Brain pericyte (primary cell): ENCODE measurements at places on chromosomes 5 and 9.

DNA sequence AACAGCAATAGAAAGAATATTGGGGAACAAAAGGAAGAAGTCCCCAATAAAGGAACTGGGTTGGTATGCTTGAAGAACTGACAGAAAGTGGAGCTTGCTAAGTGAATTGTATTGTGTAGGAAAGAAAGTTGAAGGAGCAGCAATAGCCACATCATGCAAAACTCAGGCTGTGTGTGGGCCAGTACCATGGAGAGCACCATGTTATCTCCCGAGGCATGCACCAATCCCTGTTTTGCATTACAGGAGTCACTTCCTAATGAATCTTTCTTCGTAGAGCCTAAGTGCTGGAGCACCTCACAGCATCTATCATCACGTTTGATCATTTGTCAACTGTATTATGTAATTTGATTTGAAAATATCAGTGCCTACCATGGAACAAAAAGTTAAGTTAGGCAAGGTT, 137.7 kb upstream of the NMUR2 start:
- no peak for DNase-seq

GRCh38 chr9:101414839-101415238, 16.2 kb downstream of the ZNF189 start:
- no peak for DNase-seq

GRCh38 chr5:39905356-39905755, 480.6 kb upstream of the DAB2 start:
- DNase-seq = no peak

DNA sequence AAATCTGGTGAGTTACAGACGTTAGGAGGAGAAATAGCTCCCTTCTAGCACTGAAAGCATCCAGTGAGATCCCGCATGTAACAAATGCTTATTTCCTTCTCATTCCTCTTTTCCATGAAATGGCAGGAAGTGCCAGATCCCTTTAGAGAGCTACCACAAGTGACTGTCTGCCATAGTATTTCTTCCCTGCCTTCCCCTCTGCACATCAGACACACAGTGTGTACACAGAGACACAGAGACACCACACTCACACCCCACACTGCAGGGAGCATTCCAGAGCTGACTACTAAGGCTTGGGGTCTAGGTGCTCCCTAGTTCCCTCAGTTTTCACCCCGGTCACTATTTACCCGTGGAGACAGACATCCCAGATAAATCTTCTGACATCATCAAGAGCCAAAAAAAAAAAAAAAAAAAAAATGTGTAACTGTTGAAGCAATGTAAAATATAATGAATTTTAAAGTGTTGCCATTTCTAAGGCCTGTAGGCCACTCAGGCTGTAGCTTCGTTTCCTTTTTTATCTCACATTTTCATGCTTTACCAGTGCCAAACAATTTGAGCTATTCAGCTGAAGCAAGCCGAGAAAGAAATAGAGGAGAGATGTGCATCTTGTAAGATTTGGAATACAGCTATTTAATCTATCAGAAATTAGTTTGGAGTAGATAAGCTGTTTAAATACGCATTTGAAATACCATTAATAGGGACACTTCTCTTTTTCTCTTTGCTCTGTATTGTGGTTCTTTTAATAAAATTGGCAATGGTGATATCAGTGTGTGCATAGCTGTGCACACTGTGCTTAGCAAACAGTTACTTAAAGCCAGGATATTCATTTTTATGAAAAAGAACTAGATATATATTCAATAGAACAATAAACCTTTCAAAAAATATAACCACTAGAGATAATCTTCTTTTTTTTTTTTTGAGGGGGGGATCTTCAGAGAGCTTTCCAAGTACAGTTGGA, 405.5 kb downstream of the PDE4D start:
- DNase-seq = no peak

- no peak for DNase-seq
Measured at GRCh38 chr5:53331463-53331862, 149.0 kb upstream of the FST start.

GRCh38 chr5:40080191-40080590, 599.5 kb upstream of the PTGER4 start:
- DNase-seq = no peak

GRCh38 chr9:106479679-106480078, 383.3 kb upstream of the ZNF462 start:
- no peak for DNase-seq

DNA sequence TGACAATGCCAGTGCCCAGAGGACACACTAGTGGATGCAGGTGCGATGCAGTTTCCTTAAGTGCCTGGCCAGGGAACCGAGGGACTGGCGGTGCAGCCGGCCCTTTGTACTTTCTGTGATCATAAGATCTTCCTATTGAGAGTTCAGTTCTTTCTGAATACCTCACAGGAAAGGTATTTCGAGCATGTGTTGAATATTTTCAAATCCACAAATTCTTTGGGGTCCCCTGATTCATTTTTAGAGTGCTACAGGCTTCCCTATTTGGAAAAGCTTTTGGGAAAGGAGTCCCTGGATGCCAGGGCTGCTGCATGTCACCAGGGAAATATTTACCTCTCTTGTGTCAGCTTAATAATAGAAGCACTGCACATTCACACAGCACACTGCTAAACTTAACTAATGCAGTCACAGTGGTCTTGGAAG, 281.5 kb downstream of the GADD45G start:
- DNase-seq = no peak

DNA sequence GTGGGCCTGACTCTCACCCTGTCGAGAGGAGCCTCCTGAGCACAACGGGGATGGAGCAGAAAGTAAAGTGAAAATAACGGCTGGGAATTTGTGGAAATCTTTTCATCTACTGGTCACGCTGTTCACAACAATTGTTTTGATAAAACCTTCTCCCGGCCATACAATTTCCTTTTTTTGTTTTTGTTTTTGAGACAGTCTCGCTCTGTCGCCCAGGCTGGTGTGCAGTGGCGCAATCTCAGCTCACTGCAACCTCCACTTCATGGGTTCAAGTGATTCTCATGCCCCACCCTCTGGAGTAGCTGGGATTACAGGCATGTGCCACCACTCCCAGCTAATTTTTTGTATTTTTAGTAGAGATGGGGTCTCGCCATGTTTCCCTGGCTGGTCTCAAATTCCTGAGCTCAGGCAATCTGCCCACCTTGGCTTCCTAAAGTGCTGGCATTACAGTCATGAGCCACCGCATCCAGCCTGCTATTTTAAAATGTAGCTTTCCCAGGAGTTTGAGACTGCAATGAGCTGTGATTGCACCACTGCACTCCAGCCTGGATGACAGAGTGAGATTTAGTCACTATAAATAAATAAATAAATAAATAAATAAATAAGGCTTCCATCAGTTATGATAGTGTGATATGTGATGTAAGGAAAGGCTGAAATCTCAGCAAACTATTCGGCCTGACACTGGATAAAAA, 73.5 kb upstream of the PTGER4 start:
- no peak for DNase-seq

- DNase-seq = no peak
Measured at GRCh38 chr9:134590240-134591081, 51.1 kb upstream of the COL5A1 start.

GRCh38 chr5:169637085-169637548, at the start of gene DOCK2:
Gene DOCK2, plus strand, starts transcription at chr5:169637275. Its CDS starts 52 bp downstream, at chr5:169637327.
- DNase-seq = no peak
